Posterior cingulate gyrus (tissue), 11 donors: ENCODE measurements at places on chromosomes 4 and X.

GRCh38 chr4:169410839-169411770 is 140.3 kb upstream of the SH3RF1 start:
- DNase-seq = no peak

GRCh38 chr4:79585834-79586233 is 177.8 kb upstream of the GK2 start:
- DNase-seq = no peak

DNA sequence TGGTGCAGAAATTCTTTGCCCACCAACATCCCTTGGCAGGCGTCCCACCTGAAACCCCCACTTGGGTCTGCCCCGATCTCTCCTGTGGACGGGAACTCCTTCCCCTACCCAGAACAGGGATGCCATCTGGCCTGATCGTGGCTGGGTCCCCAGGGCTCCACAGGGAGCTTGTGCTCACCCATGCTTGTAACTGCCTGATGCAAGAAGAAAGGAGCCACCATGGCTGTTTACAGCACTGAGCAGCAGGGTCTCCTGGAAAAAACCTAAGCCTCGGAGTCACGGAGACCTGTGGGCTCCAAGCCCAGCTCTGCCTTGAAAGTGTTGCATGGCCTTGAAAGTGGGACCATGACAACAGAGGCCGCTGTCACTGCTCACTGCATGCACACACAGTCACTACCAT is 101.5 kb upstream of the AFAP1 start:
- no peak for DNase-seq

- no peak for DNase-seq
Observed at GRCh38 chr4:54228546-54228945, 547 bp upstream of the PDGFRA start.

DNA sequence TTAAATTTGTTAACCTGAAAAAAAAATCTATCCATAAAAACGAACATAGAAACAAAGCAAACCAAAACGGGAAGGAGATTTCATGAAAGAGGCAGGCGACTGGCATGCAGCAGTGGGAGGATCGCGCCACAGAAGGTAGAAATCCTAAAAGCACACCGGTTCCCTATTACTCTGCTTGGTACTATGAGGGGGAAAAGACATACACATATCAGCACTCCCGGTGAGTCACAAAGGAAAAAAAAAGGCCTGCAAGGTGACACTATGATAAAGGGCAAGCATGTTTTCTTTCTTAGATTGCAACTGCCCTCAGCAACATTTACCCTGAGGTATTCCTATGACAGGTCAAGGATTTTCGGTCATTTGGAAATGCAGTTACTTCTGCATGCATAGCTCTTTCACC is 60.6 kb upstream of the NAP1L5 start:
- DNase-seq = no peak

GRCh38 chrX:12974305-12974795 is 560 bp upstream of the TMSB4X start:
- no peak for DNase-seq

GRCh38 chr4:20403846-20404245 is 152.1 kb downstream of the SLIT2 start:
- no peak for DNase-seq

DNA sequence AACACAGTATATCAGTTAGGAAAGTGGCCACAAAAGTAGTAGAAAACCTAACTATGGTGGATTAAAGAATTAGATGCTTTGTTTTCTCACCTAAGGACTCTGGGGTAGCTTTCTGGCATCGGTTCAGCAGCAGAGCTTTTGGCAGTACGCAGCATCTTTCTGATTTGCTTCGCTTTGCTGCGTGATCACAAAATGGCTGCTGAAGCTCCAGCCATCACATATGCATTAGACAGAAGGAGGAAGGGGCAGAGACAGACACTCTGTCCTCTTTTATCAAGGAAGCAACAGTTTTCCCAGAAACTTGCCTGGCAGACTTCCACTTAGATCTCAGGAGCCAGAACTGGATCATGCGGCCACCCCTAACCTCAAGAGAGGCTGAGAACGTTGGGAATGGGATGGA is 15.1 kb downstream of the TREX2 start:
- DNase-seq = no peak

GRCh38 chr4:153241970-153242838 is 38.0 kb downstream of the TRIM2 start:
- DNase-seq = no peak

DNA sequence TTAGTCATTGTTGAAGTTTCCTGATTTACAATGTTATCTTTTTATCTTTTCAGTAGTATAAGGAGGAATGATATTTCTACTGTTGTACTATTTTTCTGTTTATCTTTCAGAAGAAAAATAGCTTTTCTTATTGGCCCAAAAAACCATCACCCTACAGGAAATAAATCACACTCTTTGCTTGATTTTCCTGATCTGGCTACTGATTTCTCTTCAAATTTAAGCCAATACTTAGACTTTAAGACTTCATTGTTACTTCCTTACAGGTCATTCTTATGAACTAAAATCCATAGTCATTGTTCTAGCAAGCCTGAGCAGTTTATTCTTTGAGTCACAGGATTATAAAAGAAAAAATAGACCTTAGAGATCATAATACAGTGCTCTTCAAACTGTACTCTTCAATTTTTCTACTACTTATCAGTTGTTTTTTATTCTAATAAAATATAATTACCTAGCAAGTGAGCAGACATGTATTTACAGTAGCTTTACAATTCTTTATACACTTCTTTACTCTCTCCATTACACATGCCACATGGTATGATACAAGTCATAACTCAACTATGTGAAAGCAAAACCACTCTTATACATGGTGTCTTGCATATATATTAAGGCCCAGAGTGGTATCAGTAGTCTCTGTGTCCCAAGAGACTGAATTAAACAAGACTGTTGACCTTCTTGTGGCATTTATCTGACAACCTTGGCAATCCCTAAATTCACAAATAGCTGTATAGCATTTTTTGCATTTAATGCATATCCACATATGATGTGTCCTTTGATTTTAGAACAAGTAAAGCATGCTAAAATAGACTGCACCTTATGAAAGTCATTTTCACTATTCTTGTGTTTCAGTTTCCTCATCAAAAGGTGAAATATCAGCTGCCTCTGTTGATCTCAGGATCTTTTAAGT is 47.9 kb downstream of the TET2 start:
- no peak for DNase-seq

- DNase-seq = no peak
Observed at GRCh38 chrX:14420841-14421240, 108.5 kb upstream of the GLRA2 start.

DNA sequence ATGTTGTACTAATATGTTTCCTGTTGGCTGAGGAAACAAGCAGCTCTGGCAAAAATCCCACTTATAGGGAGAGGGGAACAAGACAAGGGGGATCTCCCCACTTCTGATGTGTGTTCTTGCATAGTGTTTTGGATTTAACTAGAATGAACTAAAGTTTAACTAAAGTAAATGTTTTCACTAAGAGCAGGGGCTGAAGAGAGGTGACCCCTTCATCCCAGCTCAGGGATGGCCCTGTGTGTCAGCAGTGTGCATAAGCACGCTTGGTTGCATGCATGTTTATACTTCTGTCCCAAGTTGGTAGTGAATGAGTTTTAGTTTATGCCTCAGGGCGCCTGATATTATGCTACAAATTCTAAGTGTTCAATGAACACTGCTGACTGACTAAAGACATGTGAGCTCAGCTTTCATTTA is 169.4 kb downstream of the MGST2 start:
- no peak for DNase-seq

DNA sequence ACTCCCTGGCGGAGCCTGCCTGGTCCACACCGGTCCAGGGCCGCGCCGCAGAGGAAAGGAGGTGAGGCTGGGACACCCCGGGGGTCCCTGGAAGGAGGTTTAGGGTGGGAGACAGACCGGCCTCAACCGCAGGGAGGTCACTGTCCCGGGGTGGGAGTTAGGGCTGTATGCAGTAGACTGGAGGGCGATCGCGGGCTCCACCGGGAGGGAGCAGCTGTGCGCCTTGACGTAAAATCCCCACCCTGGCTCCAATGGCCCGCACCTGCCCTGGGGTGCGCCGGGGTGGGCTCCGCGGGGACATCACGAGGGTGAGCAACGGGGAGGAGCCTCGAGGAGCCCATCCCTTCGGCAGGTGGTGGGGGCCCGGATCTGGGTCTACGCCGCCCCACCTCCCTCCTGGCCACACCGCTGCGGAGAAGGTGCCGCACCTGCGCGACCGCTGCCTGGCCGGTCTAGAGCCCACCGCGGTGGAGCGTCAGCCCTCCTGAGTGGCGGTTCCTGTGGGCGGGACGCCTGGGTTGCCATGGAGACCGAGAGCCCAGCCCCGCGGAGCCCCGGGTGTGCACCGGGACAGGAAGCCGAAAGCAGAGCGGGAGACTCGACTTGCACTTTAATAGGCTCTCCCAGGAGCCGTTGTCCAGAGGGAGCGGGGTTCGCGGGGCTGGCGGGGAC is 105.1 kb downstream of the ADRA2C start:
- DNase-seq = no peak

- no peak for DNase-seq
Observed at GRCh38 chr4:187139141-187139540, 415.5 kb upstream of the FAT1 start.

DNA sequence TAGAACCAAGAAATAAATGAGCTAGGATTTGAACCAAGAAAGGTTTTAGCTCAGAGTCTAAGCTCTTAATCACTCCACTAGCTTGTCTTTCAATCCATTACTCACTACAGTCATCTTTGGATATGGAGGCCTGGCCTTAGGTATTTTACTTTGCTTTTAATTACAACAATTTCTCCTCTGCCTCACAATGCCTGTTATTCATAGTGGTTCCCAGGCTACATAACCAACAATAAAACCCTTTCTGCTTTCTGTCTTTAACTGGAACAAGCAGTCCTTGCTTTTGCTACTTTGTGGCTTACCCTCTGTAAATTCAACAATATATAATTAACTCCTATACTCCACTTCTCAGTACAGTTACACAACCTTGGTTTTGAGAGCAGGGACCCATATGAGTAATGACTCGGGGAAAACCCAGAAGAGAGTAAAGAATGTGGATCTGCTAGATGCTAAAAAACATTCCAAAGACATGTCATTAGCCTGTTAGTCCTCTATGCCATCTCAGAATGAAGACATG is 94.7 kb upstream of the NAP1L5 start:
- DNase-seq = no peak

GRCh38 chr4:151563194-151563593 is 154.2 kb downstream of the FHIP1A start:
- DNase-seq = no peak

DNA sequence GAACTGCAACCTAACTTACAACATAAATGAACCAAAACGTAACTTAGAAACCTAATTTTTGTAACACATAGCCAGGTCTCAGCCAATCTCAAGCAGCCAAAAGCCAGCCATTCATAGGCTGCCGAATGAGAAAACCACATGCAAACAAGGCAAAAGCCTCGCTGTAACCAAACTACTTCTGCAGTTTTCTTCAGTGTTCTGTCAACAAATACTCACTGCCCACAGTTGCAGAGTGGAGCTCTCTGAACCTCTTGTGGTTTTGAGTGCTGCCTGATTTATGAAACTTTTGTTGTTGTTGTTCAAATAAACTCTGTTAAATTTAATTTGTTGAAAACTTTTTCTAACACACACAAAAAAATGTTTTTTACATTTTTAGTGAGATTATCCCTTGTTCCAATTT is 251.2 kb downstream of the PAPSS1 start:
- DNase-seq = no peak

DNA sequence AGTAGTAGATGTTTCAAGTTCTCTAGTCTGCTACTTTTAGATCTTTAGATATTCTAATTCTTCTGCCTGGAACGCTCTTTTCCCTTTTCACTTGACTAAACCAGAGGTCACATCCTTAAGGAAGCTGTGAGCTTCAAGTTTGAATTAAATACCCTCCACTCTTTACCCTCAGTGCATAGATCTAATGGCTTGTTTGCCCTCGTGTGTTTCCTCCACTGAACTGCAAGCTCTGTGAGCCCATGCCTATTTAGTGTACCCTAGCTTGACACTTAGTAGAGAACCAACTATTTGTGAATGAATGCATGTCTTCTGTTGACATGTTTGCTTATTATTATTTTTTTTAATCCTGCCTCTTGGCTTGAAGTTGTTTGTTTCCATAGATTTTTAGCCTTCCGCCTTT is 138.3 kb downstream of the PDE5A start:
- DNase-seq = no peak

DNA sequence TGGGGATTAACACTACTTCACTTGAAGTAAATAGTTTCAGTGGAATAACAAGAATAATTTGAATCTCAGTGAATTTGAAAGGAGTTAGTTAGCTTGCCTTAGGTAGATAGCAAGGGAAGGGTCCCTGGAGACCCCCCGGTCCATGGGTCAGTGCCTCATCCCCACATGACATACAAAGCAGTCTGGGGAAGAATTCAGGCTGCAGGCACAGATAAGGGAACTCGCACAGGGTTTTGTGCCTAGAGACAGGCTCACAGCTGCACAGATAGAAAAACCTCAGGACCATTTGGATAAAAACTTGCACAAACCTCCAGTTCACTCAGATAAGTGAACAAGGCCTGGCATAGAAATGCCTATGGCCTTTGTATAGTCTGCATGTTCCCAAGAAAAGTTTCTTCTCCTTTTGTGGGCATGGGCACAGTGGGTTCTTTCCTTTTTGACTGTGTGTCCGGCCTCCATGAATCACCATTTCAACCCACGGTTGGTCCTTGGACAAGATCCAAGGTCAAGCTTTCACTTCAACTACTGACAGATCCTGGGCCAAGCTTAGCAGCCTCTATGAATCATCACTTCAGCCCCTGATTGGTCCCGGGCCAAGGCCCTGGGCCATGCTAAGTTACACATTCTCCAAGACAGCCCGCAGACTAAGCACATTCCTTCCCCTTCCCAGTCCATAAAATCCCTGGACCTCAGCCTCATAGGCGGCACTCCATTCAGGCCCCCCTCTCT is 108.3 kb upstream of the KLHL4 start:
- no peak for DNase-seq

DNA sequence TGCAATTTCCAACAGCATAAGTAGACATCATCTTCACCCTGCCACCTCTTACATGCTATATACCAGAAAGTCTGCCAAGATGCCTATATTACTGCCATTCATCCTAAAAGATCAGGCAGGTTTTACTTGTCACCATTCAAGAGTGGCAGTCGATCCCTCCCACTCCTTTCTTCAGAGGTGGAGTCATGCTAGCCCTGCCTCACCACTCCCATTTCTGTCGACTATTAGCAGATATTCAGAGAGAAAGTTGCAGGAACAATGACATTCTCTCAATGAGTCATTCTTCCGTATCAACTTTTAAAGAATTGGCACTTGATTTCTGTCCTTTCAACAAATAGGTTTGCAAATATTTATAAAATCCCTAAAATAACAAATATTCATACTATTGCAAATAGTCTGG is 1060.1 kb downstream of the ADGRL3 start:
- DNase-seq = no peak

- no peak for DNase-seq
Observed at GRCh38 chrX:153728095-153728494, 3.4 kb downstream of the ABCD1 start.

DNA sequence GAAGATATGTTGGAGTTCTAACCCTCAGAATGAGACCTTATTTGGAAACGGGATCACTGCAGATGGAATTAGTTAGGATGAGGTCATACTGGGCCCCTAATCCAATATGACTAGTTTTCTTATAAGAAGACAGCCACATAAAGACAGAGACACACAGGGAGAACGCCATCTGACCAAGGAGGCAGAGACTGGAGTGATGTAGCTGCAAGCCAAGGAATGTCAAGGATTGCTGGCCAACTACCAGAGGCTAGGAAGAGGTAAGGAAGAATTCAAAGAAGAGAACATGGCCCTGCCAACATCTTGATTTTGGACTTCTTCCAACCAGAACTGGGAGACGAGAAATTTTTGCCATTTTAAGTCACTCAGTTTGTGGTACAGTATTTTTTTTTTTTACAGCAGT is 152.8 kb upstream of the DIPK2B start:
- DNase-seq = no peak

- DNase-seq = peak; percentile 32
Observed at GRCh38 chrX:107741404-107741790, 34.2 kb downstream of the TSC22D3 start.
